ENCODE measurements at places on chromosomes 2 and 18.

- no peak for DNase-seq
Measured at GRCh38 chr2:9867881-9868280, 24.6 kb downstream of the TAF1B start.

DNA sequence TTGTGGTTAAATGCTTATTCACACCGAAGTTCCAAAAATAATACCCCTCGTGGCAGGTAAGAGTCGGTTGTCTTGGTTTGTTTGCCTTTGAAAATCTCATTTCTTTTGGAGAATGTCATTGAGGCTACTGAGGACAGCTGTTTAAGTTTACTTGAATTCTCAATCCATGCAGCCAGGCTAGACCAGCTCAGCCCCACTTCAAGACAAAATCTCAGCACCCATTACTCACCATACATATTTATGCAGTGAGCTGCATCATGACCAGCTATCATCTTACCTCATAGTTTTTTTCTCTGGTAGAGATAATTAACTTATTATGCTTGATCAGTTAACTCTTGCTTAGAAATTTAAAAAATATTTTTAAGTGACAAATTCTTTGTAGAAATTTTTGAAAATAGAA lies 115.9 kb downstream of the HAUS1 start:
- DNase-seq, result peak; percentile 72

- no peak for DNase-seq
Measured at GRCh38 chr2:47697000-47697601, 85.8 kb upstream of the MSH6 start.

GRCh38 chr2:49794396-49794795 lies 640.1 kb upstream of the FSHR start:
- no peak for DNase-seq

DNA sequence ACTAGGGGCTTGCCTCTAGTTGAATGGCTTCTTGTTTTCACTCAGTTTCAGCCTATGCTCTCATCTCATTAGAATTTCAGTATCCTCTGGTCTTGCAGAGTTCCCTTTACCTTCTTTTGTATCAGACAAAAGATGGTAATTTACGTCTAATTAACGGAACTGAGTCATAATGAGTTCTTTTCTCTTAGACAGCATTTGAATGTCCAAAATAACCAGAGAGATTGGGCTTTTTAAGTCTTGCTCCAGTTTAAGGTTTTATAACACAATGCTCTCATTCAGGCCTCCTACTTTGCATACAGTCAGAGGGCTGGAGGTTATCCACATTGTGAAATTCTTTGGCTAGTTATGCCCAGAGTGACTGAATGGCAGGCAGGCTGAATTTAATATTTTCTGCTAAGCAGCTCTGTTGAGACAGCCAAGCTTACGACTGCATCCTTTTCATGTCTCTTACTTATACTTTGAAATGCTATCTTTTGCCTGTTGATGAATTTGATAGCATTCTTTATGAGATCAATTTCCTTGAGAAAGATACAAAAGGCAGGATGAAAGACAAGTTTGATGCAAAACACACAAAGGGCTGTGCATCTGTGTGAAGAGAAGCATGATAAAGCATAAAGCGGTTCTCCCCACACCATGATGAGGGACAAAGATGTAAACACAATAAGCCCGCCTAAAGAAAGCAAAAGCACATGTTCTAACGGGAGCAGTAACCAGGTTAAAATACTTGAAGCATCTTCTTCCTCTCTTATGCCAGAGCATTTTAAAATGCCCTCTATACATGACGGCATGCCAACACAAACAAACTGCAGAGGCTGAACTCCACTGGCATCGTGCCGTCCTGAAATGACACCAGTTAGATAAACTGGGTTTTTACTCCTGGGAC lies 90.0 kb downstream of the CDH2 start:
- no peak for DNase-seq

DNA sequence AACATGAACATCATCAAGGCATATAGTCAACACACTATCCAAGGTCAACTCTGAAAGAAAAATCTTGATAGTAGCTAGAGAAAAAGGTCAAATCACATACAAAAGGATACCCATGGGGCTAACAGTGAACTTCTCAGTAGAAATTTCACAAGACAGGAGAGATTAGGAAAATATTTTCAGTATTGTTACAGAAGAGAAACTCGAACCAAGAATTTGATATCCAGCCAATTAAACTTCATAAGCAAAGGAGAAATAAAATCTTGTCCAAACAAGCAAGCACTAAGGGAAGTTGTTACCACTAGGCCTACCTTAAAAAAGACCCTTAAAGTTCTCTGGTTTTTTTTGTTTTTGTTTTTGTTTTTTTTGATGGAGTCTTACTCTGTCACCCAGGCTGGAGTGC lies 242.5 kb downstream of the EXOC6B start:
- no peak for DNase-seq

- DNase-seq, result no peak
Measured at GRCh38 chr2:99957332-99958133, 184.9 kb downstream of the AFF3 start.

- peak; percentile 7 for DNase-seq
Measured at GRCh38 chr2:215034154-215034553, 104.3 kb downstream of the ABCA12 start.

- DNase-seq, result no peak
Measured at GRCh38 chr2:134452042-134452733, 198.3 kb downstream of the MGAT5 start.

- DNase-seq, result no peak
Measured at GRCh38 chr2:105325389-105325963, 4.1 kb downstream of the TGFBRAP1 start.

- DNase-seq, result no peak
Measured at GRCh38 chr2:83944191-83944590, 514.9 kb downstream of the SUCLG1 start.

DNA sequence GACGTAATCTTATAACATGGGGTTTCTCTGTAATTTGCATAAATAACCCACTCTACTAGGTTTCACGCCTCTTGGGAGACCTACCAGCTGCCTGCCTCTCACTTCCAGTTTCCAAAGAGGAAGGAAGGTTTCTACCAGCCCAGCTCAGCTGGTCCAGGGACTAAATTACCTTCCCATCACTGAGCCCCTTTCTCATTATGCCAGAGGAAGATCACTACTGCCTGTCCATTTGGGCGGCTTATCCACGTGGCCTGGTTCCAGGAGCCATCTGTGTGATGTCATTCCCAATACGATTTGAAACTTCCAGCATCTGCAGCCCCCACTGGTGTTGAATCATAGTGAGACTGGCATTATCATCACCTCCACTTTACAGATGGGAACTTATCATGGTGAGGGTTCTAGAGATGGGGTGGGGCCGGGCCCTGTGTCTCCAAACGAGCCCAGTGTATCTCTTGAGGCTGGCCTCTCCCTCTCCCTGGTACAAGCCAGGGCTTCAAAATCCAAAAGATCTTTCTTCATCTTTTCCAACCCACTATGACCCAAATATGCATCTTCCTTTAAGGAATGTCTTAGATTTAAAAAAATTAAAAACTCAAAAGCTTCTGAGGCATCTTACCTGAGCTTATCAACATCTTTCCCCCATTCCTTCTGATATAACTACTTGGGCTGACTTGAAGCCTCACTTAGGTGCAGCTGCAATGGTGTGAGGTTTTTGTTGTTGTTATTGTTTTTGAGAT lies 140.8 kb downstream of the DDX1 start:
- DNase-seq, result no peak

DNA sequence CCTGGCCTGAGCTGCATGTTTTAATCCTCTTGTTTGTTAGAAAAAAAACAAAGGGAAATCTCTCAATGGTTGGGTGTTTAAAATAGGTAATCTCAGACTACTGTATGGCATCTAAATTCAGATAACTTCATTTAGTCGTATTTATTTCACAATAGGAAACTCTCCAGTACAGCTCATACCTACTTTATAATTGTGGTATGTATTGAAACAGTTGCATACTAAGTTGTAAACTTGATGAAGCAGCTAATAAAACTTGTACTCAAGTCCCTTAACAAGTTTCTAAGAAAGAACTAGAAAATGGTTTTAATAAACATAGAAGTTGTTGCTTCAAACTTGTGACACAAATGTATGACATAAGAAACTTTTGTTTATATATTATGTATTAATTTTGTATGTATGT lies 334.5 kb downstream of the PTPRM start:
- no peak for DNase-seq
